Right lung (tissue), 10 donors: ENCODE measurements at places on chromosomes 6 and 20.

DNA sequence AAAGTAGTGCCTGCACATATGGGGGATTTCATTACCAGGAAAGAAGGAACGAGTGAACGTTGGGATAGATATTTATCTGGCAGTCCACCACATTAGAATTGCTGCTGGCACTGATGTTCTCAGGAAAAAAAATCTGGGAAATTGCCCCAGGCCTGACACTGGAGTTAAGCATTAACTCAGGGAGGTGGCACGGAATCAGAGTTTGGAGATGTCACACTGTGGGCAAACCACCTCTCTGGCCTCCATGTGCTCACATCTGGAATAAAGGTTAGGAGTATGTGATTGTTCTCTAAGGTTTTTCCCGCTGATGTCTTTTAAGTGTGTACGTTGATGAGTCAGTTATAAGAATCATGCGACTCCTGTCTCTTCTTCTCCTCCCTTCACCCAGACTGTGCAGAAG, 7.9 kb downstream of the TGM3 start:
- no peak for DNase-seq

- DNase-seq, result no peak
Observed at GRCh38 chr20:57650756-57651483, 30.7 kb upstream of the ZBP1 start.

GRCh38 chr20:3014662-3015061, 28.8 kb upstream of the GNRH2 start:
- DNase-seq, result no peak

DNA sequence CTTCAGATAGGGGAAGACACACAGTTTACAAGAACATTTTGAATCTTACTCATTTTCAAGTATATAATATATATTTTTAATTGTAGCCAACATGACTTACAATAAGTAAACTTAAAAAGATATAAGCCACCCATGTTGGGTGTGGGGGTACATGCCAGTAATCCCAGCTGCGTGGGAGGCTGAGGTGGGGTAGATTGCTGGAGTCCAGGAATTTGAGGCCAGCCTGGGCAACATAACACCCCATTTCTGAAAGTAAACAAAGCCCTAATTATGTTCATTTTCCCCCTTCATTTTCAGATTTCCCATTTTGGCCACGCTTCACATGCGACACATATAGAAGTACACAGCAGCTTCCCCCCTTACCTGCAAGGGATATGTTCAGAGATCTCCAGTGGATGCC, 30.5 kb downstream of the SERPINB6 start:
- no peak for DNase-seq

DNA sequence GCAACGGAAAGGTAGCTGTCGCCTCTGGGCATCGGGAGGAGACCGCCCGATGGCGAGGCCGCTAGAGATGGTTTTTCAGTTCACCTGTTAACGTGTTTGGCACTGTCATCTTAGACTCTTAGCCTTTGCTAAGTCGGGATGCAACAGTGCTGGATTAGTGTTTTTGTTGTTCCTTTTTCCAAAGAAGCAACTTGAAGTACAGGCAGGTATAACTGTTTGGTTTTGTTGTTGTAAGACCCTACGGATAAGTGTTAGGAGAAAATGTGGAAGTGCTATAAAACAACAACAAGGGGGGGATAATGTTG, 723 bp downstream of the MANEA start:
- no peak for DNase-seq

DNA sequence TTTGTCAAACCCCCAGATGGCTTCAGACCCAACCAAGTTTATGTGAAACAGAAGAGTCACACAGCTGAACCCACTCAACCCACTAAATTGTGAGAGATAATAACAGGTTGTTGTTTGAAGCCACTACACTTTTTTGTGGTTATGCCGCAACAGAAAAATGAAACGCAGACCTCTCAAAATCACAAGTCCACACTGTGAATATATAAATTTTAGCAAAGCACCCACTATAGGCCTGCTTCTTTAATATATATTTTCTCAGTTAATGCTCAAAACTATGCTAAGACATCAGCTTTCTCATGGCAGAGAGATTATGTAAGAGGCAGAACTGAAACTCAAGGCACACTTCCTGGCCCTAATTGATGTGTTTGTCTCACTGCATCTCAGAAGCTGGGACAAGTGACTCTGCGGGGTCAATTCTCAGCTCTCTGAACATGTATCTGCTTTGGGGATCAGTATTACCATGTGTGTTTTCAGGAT, 27.7 kb downstream of the MAP3K5 start:
- DNase-seq, result no peak
